ENCODE measurements at places on chromosomes 3 and 15. TPM values are rescaled to one million over a fixed set of nuclear protein-coding genes. Genes with fewer than 3 reads are reported as not detected.

GRCh38 chr3:21331321-21331720, 419.7 kb downstream of the ZNF385D start:
- DNase-seq: no peak

GRCh38 chr3:121707531-121708273, 41.8 kb downstream of the GOLGB1 start:
- no peak for DNase-seq

DNA sequence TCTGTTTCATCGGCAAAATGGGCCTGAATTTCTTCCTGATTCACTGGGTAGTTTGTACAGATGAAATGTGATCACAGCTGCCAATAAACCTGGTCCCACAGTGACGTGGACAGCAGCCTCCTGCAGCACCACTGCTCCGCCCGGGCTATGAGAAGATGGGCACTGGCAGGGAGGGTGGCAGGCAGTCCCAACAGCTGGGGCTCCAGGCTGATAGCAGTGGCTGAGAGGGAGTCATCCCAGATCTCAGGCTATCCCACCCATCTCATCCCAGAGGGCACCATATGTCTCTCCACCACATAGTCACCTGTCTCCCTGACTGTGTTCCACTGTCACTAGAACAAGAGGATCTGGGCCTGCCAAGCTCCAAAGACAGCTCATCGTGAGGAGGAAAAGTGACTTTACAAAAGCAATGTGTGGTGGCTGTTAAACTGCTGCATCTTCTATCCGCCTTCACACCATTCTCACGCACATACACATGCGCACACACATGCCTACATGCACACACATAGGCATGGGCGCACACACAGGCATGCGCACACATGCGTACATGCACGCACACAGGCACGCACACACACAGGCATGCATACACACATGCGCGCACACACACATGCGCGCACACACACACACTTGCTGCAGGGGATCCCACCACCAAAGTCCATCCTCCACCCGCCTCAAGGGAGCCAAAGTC, 46.2 kb downstream of the RGMA start:
- DNase-seq: peak; percentile 25

DNA sequence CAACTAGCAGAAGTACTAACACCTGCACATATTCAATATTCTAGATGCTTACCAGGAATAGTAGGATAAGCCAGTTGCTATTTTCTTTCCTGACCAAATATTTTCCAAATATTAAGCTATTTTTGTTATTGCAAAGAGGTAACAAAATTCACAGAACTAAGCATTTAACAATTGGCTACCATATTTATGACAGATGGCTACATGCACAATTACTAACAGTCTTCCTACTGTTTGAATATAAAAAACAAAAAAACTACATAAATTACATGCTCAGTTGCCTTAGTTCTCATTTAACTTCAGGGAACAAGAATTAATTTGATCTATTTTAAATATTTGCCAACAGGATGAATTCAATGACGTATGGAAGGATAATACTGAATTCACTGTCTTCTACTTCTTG, 36.2 kb downstream of the CFAP20DC start:
- DNase-seq: no peak

GRCh38 chr15:28909958-28910500, 24.3 kb downstream of the APBA2 start:
- no peak for DNase-seq

DNA sequence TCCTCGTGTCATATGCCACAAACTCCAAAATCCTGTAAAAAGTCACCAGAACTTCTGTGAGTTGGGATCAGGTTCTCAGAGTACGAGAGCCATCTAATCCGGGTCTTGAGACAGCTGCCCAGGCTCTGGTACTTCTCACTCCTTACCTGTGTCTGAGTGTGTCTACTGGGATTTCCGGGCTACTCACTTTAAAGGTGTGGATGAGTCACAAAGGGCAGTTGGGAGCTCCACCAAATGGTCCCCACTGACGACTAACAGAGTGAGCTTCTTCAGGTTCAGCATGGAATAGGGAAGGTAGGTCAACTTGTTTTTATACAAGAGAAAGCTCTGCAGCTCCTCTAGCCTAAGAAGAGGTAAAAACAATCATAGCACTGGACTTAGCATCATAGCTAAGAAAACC, 29.5 kb downstream of the RTP3 start:
- no peak for DNase-seq

DNA sequence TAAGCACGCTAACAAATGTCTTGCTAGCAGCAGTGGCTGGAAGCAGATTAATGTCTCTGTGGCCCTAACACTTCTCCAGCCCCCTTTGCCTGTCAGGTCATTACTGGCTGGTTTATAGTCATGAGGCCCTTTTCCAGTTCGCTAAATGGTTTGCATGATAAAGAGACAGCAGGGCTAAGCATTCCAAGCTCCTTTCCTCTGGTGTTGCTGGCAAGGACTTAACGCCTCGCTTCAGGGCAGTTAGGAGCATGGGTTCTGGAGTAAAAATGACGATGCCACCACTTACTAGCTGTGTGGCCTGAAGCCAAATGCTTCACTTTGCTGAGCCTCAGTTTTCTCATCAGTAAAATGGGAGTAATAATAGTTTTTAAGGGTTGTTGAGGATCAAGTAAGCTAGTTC, 185.9 kb downstream of the MEGF11 start:
- no peak for DNase-seq

GRCh38 chr3:119296727-119297122, 2.5 kb downstream of the ARHGAP31 start:
- DNase-seq: no peak

- no peak for DNase-seq
Observed at GRCh38 chr3:98680723-98681122, 82.4 kb upstream of the ST3GAL6 start.

- no peak for DNase-seq
Observed at GRCh38 chr3:156395961-156396710, 158.8 kb downstream of the SSR3 start.

DNA sequence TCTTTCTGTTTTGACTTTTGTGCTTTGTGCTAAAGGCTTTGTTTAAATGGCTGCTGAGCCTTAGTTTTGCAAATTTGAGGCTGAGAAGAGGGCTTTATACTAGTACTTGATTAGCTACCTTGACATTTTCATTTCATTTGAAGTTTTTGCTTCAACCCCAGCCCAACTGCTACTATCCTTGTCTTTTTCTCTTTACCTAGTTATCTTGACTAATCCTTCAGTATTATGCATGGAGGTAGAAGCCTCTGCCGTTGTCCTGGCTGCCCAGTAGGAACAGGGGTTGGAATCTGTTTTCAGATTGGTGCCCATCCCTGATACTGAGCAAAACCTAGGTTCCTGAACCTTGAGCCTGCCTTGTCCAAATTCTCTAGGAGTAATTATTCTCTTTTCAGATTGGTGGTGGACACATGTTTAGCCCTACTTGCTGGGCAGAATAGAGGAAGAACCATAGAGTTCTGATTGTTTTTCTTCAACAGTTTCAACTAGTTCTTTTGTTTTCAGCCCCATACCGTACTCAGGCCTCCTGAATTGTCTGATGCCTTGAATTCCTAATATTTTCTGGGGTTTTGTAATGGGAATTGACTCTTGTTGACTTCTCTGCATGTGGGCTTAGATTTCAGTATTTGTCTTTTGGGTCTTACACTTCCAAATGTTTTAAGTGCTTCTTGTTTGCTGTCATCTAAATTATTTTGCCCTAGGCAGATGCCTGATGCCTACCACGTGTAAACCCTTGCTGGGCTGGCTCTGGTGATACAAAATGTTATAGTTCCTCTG, 143.2 kb downstream of the DOCK3 start:
- no peak for DNase-seq

GRCh38 chr3:119219069-119219468, 21.6 kb downstream of the B4GALT4 start:
- no peak for DNase-seq

- no peak for DNase-seq
Observed at GRCh38 chr15:30065025-30065801, 17.5 kb upstream of the GOLGA8J start.

- DNase-seq: peak; percentile 40
Observed at GRCh38 chr3:11634081-11634635, 9.6 kb downstream of the VGLL4 start.

DNA sequence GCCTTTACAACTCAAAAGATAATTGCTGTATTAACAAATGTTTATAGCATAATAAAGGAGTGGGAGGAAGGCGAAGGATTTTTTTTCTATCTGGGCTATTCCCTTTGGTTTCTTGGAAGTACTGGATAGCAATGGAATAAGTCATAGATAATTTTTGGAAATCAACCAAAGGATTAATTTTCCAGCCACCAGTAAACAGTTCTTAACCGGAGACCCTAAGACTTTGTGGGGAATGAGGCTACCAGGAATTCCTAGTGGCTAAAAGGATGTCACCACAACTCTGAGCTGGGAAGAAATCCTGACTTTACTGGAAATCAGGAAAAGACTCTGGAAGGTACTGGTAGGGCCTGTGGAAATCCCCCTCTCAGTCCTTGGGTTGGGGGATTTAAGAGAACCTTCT, 138.4 kb upstream of the RARB start:
- no peak for DNase-seq

- DNase-seq: no peak
Observed at GRCh38 chr3:77288348-77288747, 248.4 kb downstream of the ROBO2 start.

STRC gene
- total RNA-seq: 0.16 TPM

SLC25A38 gene
- total RNA-seq: 16.7 TPM

CSPG4 gene
- total RNA-seq: 18.8 TPM

MCTP2 gene
- total RNA-seq: 6.3 TPM

TRIM42 gene
- not detected for total RNA-seq

SLC6A6 gene
- total RNA-seq: 35.0 TPM

SLC9A9 gene
- 3.5 TPM for total RNA-seq

ZIC1 gene
- not detected for total RNA-seq

Data from heart left ventricle (tissue), 16 donors.